IPS DF 6.9 (cell line): ENCODE measurements at places on chromosomes 11 and 22.

DNA sequence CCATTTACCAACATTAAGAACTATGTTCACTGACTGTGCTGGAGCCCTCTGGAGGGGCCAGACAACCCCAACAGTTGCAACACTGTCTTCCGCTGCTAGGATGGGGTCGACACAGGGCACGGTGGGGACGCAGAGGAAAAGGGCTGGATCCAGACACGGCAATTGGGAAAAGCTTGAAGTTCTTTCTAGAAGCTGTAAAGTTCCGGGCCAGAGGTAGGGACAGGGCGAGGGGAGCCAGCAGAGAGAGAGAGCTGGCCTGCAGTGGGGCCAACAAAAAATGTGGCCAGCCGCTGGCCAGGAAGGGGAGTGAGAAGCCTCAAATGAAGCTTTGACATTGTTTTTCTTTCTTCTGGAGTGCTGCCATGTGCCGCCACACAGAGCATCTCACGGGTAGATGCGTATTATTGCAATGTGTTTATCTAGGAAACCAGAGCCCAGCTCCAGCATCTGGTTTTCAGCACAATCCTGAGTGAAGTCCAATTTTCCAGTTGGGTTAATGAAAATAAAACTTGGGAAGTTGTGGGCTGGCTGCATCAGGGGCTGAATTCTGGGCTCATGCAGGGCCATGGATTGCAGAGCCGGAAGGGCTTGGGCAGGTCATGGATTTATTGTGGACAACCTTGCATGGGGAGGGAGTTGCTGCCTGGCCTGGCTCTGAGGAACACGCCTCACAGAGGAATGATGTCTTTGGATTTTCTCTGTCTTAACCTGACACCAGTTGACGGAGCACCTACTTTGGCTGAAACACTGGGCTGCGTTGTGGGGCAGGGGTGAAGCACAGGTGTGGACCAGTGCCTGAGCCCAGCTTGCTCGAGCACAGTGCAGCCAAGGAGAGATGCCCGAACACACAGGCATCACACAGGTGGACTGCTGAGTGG lies 67.6 kb upstream of the AMPD3 start:
- no peak for DNase-seq

DNA sequence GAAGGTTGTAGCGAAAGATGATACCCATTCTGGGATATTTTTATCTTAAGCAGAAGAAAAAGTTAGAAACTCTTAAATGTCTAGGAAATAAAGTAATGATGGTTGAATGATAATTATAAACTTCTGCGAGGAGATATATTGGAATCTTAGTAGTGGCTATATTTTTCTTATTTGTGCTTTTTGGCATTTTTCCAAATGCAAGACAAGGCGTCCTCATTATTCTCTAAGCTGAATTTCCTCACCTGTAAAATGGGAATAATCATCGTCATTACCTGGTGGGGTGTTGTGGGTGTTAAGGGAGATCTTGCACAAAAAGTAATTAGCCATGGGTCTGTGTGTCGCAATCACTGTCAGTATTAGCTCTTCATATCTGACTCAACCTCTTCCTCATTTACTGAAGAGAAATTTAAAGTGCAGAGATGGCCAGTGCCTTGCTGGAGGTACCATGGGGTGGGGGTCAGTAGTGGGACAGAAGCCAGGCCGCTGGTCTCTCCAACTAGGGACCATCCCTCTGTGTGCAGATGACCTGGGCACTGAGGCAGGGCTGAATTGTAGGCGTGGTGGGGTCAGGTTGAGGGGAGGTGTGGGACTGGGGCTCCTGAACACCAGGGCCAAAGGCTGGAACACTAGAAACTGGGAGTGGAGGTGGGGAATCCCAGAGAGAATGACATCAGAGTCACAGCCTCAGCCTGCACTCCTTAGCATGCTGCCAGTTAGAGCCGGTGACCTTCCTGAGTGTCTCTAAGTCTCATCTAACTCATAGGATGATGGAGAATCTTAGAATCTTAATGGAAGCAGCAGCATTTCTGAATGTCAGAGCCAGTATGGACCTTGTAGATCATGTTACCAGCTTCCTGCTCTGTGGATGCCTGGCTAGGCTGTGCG lies 4.1 kb downstream of the PITPNM1 start:
- no peak for DNase-seq

- DNase-seq, result no peak
Observed at GRCh38 chr22:45754822-45755221, 83.2 kb downstream of the ATXN10 start.

- no peak for DNase-seq
Observed at GRCh38 chr22:42353883-42354727, 78.1 kb downstream of the NFAM1 start.

GRCh38 chr11:20197881-20198280 lies 37.6 kb upstream of the DBX1 start:
- DNase-seq, result no peak

GRCh38 chr11:66272596-66272995 lies 4.2 kb downstream of the RAB1B start:
- DNase-seq, result no peak

- peak; percentile 89 for DNase-seq
Observed at GRCh38 chr11:79493555-79494171, 52.8 kb upstream of the TENM4 start.

GRCh38 chr11:92455210-92455790 lies 230.7 kb downstream of the FAT3 start:
- DNase-seq, result no peak

- DNase-seq, result no peak
Observed at GRCh38 chr22:23787600-23787896, 782 bp downstream of the SMARCB1 start.

DNA sequence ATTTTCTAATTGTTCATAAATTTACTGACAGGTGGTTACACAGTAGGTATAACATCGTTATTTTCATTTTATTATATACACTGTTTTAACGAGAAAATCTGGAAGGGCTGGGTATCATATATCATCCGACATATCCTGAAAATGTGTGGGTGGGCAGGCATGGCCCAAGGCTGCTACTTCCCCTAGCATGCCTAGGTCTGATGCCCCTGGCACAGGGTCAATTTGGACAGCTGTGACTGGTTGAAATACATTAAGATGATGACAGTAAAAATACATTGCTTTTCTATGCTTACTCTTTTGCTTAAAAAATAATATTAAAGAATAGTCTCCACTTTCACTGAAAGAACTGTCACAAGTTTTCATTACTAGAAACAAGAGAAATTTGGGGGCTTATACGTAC lies 908.8 kb downstream of the OPCML start:
- no peak for DNase-seq

- no peak for DNase-seq
Observed at GRCh38 chr11:9072626-9073176, 18.7 kb downstream of the SCUBE2 start.

- no peak for DNase-seq
Observed at GRCh38 chr22:48835857-48836672, 991.6 kb downstream of the BRD1 start.

- DNase-seq, result no peak
Observed at GRCh38 chr11:132539590-132540368, 992.5 kb downstream of the OPCML start.

- DNase-seq, result no peak
Observed at GRCh38 chr11:92962446-92962845, 7.0 kb upstream of the MTNR1B start.

GRCh38 chr11:27573024-27573423 lies 66.5 kb upstream of the LIN7C start:
- DNase-seq, result no peak

GRCh38 chr11:122795307-122795706 lies 43.0 kb upstream of the CRTAM start:
- DNase-seq, result no peak

- DNase-seq, result no peak
Observed at GRCh38 chr22:45398214-45398613, 15.2 kb downstream of the SMC1B start.

DNA sequence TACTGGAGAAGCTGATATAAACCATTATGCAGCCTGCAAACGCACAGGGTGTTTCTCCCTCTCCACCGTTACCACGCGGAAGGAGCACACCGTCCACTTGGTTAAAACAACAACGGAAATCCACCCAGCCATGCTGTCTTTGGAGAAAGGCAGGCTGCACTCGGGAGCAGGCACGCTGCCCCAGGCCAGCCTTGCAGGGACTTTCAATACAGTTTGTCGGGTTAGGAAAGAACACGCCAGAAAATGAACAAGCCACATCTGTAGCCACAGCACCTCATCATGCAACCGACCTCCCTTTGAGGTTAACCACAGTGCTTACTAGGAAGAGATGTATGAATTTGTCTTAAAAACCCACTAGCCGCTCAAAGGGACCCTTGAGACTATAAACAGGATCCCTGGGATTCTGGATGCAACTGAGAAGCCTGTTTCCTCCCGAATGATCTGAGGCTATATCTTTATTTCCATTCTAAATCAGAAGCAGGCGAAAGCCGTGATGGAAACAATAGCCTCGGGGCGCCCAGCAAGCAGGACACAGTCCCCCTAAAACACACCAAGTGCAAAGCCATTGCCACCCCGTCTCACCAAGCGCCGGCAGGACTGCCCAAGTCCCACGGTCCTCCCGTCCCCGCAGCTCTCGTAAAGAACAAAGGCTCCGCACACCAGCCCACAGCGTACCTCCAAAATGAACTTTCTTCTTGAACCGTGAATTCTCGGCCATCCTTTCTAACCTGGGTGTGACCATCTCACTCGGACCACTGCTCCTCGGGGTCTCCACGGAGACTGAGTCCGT lies 318.9 kb downstream of the CTTN start:
- no peak for DNase-seq

- DNase-seq, result no peak
Observed at GRCh38 chr11:110098645-110099044, 5.5 kb downstream of the ZC3H12C start.

DNA sequence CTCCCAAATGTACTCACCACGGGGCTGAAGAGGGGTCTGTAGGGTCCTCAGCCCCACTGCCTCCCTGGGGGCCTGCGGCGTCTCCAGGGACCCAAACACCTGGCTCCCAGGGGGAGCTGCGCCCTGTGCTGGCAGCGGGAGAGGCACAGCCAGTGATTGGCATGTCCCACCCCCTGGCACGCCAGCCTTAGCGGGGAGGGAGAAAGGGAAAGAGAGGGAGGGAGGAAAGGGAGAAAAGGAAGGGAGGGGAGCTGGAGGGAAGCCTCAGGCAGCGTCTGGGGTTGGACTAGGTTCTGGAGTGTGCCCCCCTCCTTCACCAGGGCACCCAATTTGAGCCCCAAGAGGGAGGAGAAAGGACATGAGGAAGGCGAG lies at the start of gene CHRM1:
TSS of gene CHRM1 (minus strand) at position 163 of the 372 bp plus-strand sequence. CDS start 10,263 bp downstream, outside the sequence.
- no peak for DNase-seq

DNA sequence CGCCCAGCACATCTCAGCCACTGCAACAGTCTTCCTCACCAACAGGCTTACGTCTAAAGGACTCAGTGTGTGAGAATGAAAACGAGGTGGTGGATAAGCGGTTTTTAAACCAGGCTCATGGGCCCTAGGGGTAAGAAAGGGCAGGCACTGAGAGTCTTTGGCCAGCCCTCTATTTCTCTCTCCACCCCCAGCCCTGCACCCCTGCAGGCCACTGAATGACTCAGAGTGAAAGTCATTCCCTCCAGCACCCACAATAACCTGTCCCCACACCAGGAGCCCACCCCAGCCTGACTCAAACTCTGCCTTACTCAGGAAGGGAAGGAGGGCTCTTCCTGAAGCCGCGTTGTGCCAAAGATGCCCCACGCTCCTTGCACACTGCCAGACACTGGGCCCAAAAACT lies 72.0 kb downstream of the LARGE1 start:
- no peak for DNase-seq

DNA sequence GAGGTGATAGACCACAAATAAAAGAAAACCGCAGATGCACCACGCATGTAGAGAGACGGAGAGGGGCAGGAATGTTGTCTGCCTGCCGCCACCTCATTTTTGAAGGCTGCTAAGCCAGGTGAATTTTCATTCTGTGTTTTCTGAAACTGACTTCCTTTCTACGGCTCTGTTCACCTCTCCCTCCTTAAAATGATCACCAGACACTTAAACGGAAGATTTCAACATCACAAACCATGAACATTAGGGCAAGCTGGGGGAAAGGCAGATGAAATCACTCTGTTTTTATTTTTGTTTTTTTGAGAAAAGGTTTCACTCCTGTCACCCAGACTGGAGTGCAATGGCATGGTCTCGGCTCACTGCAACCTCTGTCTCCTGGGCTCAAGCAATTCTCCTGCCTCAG lies 232.4 kb downstream of the MIAT start:
- no peak for DNase-seq

DNA sequence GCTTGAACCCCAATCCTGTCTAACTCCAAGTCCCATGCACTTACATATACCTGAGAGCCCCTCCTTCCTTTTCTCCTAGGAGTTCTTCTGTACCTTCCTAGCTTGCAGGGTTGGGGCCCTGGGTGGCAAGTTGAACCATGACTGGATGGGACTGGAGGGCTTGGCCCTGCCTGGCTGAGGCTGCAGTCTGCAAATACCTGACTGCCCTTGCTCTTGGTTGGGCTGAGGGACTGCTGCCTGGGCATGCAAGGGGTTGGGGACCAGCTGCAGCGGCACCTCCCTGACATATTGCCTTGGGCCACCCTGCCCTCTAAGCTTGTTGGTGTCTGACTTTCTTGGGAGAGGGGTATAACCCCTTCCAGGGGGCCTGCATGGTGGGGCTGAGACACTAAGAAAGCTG lies 9.8 kb upstream of the SLC39A13 start:
- no peak for DNase-seq

- DNase-seq, result peak; percentile 39
Observed at GRCh38 chr11:16925561-16926065, 88.6 kb downstream of the PLEKHA7 start.

- DNase-seq, result no peak
Observed at GRCh38 chr11:30956751-30957150, 370.6 kb upstream of the MPPED2 start.

DNA sequence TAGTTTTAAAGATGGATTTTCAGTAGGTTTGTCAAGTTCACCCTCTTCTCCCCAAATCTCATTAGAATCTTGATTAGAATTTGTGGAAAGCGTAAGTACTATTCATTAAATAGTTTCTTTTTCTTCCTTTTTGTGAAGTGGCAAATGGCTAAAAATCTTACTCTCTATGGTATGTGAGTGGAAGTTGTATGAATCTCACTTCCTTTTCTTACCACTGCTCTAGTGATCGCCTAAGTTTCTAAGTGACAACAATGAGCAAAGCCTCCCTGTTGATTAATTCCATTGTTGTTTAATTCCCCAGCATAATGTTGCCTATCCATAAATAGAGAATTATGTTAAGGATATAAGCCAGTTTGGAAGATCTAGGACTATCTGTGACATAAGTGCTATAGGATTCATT lies 82.7 kb downstream of the PGR start:
- DNase-seq, result no peak

DNA sequence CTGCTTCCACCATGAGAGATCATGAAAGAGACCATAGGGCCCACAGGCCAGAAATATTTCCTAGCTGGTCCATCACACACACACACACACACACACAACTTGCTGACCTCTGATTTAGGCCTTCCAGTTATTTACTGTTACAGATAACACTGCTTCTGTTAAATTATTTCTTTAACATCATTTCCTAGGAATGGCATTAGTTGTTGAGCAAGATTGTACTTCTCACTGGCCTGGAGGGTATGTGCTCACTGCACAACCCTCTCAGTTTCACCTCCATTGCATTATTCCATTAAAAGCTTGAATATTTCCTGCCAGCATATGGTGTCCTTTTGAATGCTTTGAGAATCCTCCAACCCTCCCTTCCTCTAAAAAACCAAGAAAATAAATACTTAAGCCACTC lies 104.4 kb downstream of the MICAL2 start:
- DNase-seq, result no peak

- DNase-seq, result no peak
Observed at GRCh38 chr11:67303835-67304411, 593 bp downstream of the SSH3 start.
